Posterior vena cava (tissue), 2 donors: ENCODE measurements at places on chromosomes 3 and 15. TPM values are rescaled to one million over a fixed set of nuclear protein-coding genes. Genes with fewer than 3 reads are reported as not detected.

DNA sequence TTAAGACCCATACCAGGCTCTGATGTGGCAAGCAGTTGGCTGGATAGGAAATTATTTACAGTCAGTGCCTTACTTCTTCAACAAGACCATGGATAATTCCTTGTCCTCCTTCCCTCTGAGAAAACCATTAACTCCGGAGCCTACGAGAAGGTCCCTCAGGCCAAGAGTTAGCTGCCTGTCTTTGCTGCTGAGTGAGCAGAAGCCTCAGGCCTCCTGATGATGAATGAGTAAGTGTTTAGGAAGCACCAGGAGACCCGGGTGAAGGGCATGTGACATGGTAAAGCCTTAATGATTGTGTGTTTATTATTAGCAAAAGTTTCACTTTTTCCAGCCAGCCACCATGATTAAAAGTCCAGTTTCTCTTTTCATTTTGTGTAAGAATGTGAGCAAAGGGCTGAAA is 174.9 kb upstream of the TOPAZ1 start:
- DNase-seq, result no peak

DNAJC17 gene
- 22.9 TPM for total RNA-seq

DNA sequence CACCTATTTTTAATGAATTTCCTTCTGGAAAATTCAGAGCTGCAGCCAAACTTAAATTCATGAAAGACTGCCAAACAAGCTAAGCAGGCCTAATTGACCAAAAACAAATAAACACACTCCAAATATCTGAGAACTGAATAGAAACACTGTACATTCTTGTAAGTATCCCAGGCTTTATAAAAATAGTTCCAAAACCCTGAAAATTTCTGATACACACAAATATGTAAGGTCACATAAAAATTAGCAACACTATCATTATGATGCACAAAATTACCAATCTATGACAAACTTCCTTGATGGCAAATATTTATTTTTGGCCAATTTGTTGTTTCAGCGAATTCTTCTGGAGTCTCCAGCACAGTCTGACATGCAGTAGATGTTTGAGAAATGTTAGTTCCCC is 117.9 kb upstream of the UBE2E2 start:
- DNase-seq, result no peak

WNT7A gene
- total RNA-seq, result not detected

DNA sequence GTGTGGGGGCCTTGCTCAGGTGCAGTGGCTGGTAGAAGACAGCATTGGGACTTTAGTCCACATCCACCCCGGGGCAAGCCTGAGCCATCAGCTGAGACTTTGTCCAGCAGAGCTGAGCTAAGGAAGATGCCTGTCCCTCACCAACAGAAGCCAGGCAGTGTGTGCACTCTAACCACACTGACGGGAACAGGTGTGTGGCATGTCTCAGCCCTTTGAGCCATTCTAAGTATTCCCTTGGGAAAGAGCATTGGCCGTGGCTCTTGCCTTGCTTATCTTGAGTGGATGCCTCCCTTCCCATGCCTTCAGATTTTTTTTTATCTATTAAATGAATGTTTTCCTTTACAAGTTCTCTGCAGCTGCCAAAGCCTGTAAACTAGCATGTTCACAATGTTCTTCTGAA is 3.5 kb downstream of the GABRA5 start:
- DNase-seq, result no peak

- DNase-seq, result no peak
These were observed 1.6 kb downstream of the NMD3 start for GRCh38 chr3:161222662-161223061.

TMEM207 gene
- not detected for total RNA-seq

- no peak for DNase-seq
These were observed 10.0 kb downstream of the CRYGS start for GRCh38 chr3:186534113-186534669.

DNA sequence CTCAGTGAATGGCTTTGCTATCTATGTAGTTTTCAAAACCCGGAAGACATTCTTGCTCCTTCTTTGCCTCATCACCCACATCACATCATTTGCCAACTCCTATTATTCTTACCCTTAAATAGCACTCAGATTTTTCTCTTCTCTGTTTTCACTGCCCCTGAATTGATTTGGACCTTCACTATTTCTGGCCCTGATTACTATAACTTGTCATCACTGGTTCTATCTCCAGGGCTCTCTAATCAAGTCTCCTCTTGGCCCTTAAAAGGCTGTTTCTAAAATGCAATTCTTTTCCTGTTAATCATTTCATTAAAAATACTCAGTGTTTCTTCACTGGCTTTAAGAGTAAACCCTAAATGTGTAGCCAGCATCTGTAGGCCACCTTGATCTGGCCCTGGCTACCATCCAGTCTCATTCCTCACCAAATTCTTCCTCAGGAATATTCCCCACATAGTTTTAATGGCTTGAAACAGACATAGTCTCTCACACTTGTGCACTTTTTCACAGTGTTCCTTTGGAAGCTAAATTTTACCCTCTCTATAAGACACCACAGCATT is 437.1 kb upstream of the CBLB start:
- DNase-seq, result no peak

OXSR1 gene
- 30.4 TPM for total RNA-seq

DNA sequence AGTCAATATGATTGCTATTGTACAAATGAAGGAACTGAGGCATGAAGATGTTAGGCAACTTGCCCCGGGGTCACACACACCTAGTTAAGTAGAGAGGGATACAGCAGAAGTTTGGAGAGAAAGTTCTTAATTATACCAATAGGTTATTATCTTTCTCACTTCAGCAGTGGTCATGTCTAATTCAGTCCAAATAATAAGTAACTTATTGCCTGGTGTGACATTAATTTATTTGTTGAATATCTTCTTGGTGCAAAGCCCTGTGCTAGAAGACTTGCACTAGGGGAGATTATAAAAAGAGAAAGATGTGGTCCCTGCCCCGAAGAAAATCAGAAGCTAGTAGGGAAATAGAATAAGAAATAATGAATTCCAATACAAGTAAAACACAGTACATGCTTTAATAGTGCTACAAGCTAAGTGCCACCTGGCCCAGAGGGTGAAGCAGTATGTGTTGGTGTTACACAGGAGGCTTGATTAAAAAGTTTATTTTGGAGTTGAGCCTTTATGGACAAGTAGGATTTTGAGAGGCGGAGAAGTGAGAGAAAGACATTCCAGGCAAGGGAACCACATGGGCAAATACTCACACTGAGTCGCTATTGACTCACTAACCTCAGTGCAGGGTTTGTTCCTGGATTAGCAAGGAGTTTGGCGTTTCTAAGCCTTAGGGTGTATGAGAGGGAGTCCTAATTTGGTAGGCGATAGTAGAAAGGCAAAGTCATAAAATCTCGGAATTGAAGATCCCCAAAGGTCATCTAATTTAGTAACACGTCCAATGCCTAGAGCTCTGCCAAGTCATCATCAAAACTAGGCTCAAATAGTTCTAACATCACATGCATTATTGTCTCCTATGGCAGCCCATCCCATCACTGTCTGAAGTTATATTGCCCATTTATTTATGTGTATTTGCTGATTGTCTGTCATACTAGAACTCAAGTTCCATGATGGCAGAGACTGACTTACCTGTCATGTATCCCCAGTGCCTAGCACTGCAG is 19.2 kb upstream of the GSK3B start:
- no peak for DNase-seq

MTHFS gene
- total RNA-seq, result 6.9 TPM

- DNase-seq, result peak; percentile 53
These were observed 20.7 kb upstream of the MRPS22 start for GRCh38 chr3:139323146-139323545.

DNA sequence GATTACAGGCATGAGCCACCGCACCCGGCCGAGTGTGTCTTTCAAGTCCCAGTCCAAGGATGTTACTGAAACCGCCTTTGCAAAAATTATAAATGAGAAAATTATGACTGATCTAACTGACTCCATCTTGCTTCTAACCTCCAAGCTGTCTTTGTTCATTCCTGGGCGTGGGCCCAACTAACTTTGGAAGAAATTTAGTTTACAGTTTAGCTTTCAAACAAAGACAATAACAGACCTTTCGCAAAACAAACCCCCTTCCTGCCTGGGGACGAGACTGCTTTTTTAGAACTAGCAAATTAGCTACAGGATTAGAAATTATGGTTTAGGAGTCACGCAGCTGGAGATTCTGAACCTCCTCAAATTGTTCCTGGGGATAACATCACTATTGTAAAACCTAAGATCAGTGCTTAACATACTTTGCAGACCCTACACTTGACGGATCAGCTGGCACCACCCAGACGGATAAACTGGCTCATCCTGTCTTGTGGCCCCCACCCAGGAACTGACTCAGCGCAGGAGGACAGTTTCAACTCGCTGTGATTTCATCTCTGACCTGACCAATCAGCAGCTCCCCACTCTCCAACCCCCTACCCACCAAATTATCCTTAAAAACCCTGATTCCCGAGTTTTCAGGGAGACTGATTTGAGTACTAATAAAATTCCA is 23.8 kb downstream of the NANOGP8 start:
- no peak for DNase-seq
